ENCODE measurements at places on chromosomes 16 and 17.

- DNase-seq, result no peak
Measured at GRCh38 chr16:10240854-10241613, 58.8 kb upstream of the GRIN2A start.

DNA sequence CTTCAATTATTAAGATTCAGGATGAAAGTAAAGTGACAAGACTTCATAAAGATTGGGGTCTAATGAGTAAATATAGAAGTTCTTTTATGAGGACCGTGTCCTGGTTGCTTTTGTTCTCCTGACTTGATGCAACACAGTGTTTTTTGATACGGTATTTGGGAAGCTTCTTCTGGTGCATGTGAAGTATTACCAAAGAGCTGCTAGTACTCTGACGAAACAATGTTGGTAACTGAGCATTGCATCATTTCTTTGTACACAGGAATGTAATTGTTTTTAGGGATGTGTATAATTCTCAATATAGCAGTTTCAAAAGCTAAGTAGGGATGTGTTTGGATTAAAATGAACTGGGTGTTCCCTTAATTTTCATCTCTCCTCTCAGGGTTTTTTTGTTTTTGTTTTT, 15.9 kb downstream of the KPNB1 start:
- DNase-seq, result no peak

- DNase-seq, result peak; percentile 87
Measured at GRCh38 chr17:38349097-38349730, 2.4 kb upstream of the SOCS7 start.

DNA sequence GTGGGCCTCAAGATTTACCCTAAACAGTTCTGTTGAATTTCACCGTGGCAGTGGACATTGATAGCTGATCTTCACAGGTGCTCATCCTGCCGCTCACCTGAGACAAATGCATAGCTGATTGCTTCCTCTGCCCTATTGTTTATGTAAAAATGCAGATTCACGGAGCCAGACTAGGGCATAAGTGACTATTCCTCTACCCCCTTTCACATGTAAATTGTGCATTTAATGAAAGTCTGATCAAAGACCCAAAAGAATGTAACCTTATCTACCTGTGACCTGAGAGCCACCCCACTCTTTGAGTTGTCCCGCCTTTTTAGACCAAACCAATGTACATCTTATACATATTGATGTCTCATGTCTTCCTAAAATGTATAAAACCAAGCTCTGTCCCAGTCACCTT, 312.4 kb upstream of the CDH5 start:
- DNase-seq, result no peak

- DNase-seq, result no peak
Measured at GRCh38 chr17:68576137-68576536, 25.0 kb downstream of the FAM20A start.

DNA sequence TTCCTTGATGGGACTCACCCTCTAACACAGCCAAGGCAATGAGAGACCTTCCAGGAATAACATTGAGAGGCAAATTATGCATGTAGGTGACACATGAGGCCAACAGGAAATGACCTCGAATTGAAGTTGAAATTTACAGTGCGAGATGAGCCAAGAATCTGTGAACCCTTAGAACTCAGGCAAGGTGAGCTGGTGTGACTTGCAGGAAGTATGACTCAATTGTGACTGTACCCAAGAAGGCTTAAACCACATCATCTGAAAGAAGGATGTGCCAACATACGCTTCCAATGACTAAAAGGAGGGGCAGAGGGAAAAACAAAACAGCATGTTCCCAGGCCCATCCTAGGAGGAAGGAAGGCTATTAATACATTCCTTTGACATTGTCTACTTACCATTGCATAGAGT, 44.8 kb downstream of the PITPNC1 start:
- peak; percentile 83 for DNase-seq

- no peak for DNase-seq
Measured at GRCh38 chr17:57589151-57590034, 155.7 kb downstream of the CCDC182 start.

DNA sequence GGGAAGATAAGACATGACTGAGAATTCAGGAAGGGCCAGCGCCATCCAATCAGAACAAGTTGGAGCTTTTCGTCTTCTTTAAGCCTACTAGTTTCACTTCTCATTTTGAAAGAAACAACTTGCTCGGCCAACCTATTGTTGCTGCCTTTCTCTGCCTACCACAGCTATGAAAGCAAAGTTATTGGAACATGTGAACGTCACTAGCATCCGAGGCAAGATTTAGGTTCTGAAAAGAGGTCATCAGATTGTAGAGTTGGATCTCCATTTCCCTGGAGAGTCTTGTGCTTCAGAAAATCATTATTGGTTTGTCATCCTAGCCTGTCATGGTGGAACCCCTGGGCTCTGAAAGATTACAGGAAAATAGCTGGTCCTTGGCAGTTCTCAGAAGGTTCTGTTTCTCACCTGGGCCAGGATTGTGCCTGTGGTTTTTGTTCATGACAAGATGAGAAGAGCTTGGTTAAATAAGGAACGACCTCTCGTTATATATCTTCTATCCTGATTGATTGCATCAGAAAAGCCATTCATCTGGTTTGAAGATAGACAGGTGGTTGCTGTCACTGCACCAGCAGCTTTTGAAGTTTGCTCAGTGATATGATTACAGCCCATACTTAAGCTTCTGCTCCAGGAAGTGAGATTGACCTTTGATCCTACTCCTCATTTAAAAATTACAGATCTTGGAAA, 25.3 kb downstream of the CDH13 start:
- peak; percentile 41 for DNase-seq

GRCh38 chr16:68072038-68072695, 13.0 kb upstream of the NFATC3 start:
- DNase-seq, result no peak

DNA sequence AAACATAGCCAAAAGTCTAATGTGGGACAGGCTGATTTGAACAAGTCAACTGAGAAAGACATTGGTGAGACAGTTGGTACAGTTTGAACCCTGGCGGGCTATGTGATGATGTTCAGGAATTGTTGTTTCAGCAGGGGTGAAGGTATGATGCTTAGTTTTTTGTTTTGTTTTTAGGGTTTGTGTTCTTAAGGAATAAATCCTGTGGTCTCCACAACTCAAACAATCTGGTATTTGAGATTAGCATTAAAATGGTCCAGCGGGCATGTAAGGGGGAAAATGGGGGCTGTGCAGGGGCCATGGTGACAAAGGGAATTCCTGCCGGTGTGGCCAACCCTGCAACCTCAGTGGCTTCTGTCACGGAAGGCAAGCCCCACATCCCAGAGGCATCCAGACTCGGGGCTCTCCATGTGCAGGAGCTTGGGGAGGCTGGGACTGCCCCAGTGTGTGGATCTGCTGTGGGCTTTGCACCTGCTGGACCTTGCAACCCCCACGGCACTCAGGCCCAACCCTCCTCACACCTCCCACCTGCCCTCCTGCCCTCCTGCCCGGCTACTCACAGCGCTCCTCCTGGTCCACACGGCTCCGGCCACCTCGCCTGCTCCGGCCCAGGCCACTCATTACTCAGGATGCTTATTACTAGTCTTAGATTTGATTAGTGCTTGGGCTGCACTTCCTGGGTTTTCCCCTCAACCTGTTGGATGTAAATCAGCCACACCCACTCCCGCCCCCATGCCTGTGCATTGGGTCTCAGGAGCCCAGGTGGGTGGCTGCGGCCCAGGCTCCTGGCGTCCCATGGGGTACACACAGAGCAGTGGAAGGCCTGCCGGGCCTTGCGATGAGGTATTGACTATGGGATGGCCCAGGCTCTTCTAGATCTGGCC, at the start of gene TNFRSF13B:
Gene TNFRSF13B, minus strand, starts transcription at position 661 of the 881 bp plus-strand sequence. Its CDS starts 43 bp downstream, at position 618.
- DNase-seq, result no peak
